ENCODE measurements at places on chromosomes 7 and 10. TPM values are rescaled to one million over a fixed set of nuclear protein-coding genes. Genes with fewer than 3 reads are reported as not detected.

The FAM180A gene
- total RNA-seq = 73.5 TPM

The OR6B1 gene
- total RNA-seq = not detected

The PVRIG gene
- not detected for total RNA-seq

The GATAD1 gene
- 28.5 TPM for total RNA-seq

The MET gene
- 6.2 TPM for total RNA-seq

The PLAU gene
- 63.9 TPM for total RNA-seq

The SFR1 gene
- total RNA-seq = 15.2 TPM

The TRIL gene
- total RNA-seq = 0.73 TPM

The CPN1 gene
- total RNA-seq = not detected

The SHTN1 gene
- total RNA-seq = 0.37 TPM

The SEMA3D gene
- 0.98 TPM for total RNA-seq

The SLC39A12 gene
- total RNA-seq = not detected

The DNAAF5 gene
- total RNA-seq = 50.4 TPM
